CD4-positive, alpha-beta memory T cell (primary cell): ENCODE measurements at places on chromosomes 2 and 18. TPM values are rescaled to one million over a fixed set of nuclear protein-coding genes. Genes with fewer than 3 reads are reported as not detected.

- DNase-seq: no peak
- H3K4me3 ChIP-seq: no peak overlapping the region
- H3K27ac ChIP-seq: no peak overlapping the region
- H3K27me3 ChIP-seq: peaks cover 22% of the 10 kb centered on the region
- no peaks in the 10 kb centered on the region for H3K36me3 ChIP-seq
Measured at GRCh38 chr2:206259376-206260187, 14.9 kb upstream of the ZDBF2 start.

DNA sequence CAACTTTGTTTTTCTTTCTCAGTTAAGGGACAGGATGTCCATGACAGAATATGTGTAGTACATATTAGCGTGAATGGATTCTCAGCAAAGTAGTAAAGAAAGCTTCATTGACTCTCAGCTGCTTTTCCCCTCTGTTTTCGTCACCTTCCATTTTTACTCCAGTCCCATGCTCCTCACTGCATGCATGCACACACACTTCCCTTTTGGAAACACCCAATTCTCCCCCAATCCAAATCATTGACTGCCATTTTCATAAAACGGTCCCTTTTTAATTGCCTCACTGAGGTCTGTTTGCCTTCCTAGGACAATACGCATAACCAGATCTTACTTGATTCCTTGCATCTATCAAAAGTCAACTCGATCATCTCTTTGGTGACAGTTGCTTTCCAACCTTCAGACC lies 287.5 kb upstream of the PARD3B start:
- no peaks in the 10 kb centered on the region for H3K36me3 ChIP-seq
- DNase-seq: no peak
- H3K27ac ChIP-seq: no peak overlapping the region
- H3K4me3 ChIP-seq: no peak overlapping the region

Gene TSPYL6
- total RNA-seq: not detected

Gene LHCGR
- not detected for total RNA-seq

GRCh38 chr18:70154591-70155194 lies 50.8 kb downstream of the RTTN start:
- no peaks in the 10 kb centered on the region for H3K4me1 ChIP-seq
- H3K27me3 ChIP-seq: no peaks in the 10 kb centered on the region
- H3K36me3 ChIP-seq: no peaks in the 10 kb centered on the region
- no peak for DNase-seq
- no peak overlapping the region for H3K4me3 ChIP-seq

Gene ASB18
- not detected for total RNA-seq

GRCh38 chr2:200257570-200257969 lies 48.9 kb upstream of the SPATS2L start:
- H3K27ac ChIP-seq: no peak overlapping the region
- H3K4me1 ChIP-seq: no peaks in the 10 kb centered on the region
- H3K27me3 ChIP-seq: no peaks in the 10 kb centered on the region

- no peak for DNase-seq
- H3K27ac ChIP-seq: no peak overlapping the region
- no peaks in the 10 kb centered on the region for H3K27me3 ChIP-seq
- no peaks in the 10 kb centered on the region for H3K36me3 ChIP-seq
- no peak overlapping the region for H3K4me3 ChIP-seq
- H3K4me1 ChIP-seq: no peaks in the 10 kb centered on the region
Measured at GRCh38 chr2:216710551-216711301, 15.4 kb upstream of the IGFBP5 start.

DNA sequence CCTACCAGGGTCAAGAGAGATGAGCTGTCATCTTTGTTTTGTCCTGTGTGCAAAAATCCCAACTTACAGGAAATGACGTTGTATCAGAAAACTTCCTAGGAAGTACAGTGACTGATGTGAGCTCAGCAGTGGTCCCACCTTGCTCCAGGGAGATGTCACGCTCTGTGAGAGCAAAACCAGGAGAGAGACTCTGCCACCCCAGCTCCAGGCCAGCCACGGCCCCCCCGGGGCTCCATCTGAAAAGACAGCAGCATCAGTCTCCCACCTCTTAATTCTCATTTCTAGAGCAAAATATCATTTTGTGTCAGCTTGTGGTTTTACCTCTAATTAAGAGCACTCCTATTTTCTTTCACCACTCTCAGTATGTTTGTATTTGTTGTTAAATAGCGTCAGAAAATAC lies 57.5 kb downstream of the MYL12B start:
- no peaks in the 10 kb centered on the region for H3K27me3 ChIP-seq
- H3K36me3 ChIP-seq: no peaks in the 10 kb centered on the region
- no peak for DNase-seq
- H3K4me3 ChIP-seq: no peak overlapping the region
- H3K27ac ChIP-seq: no peak overlapping the region
- H3K4me1 ChIP-seq: no peaks in the 10 kb centered on the region

DNA sequence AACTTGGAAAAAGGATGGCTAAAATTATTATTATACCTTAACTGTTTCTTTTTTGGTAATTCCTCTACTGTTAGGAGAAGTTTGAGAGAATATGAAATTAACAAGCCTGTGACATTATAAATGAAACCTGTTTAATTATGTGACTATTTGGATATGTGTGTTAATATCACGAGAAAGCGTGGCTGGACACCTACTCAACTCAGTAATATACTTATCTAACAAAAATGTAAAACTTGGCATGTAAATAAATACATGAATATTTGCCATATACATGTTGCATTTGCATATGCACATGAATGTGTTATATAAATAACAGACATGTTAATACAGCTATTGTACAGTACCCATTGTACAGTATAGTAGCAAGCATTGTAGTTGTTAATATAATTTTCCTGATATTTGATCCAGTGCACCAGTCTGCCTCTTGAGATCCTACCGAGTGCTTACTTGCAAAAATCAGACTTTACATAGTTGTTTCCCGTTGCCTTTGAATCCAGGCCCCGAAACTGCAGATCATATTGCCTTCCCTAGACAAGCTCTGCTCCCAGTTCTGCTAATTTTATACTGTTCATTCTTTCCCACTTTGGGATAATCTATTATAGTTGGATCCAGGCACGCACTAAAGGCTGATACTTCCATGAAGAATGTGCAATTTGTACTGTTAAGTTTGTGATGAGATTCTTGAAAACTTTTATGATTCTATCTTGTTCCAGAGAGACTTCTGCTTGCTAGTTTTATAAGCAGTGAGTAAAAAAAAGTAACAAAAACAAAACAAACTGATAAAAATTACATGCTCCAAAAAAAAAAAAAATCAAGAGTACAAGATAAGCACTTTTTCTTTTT lies 395.6 kb downstream of the ARHGAP15 start:
- H3K4me3 ChIP-seq: no peak overlapping the region
- no peak for DNase-seq
- H3K4me1 ChIP-seq: peaks cover 48% of the 10 kb centered on the region

- no peaks in the 10 kb centered on the region for H3K4me1 ChIP-seq
- H3K4me3 ChIP-seq: no peak overlapping the region
- no peaks in the 10 kb centered on the region for H3K27me3 ChIP-seq
- no peak overlapping the region for H3K27ac ChIP-seq
- DNase-seq: no peak
Measured at GRCh38 chr18:79200546-79201268, 131.5 kb downstream of the ATP9B start.
